Activated CD4-positive, alpha-beta T cell treated with anti-CD3 and anti-CD28 coated beads, Interleukin-2, amount 50 U/mL, for 16 hours (primary cell): ENCODE measurements at places on chromosomes 5 and 9.

DNA sequence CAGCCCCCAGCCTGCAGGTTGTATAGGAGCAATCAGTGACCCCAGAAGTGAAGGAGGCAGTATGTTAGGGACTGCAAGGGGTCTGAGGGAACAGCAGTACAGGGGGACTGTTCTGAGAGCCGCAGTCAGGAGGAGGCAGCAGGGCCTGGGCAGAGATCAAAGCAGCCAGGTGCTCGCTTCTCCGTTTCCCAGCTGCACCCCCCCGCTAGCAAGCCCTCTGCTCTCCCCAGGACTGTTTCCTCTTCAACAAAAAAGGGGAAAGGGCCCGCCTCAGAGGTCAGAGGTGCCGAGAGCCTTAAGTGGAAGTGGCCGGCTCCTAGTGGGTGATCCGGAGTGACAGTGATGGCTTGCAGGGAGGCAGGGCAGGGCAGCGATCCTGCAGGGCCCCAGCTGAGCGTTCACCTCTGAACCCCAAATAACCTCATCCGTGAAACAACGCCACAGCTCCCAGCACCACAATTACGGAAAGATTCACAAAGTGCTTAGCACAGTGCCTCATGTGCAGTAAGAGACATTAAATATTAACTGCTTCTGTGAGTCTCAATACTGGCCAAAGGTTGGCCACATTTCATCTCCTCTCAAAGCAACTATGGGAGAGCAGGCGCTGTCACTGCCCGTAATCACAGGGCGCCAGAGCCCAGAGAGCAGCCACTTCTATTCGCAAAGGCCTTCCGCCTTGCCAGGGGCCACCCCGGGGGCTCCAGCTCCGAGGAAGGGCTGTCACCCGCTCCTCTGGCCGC is 8.0 kb downstream of the CLPTM1L start:
- DNase-seq = no peak

DNA sequence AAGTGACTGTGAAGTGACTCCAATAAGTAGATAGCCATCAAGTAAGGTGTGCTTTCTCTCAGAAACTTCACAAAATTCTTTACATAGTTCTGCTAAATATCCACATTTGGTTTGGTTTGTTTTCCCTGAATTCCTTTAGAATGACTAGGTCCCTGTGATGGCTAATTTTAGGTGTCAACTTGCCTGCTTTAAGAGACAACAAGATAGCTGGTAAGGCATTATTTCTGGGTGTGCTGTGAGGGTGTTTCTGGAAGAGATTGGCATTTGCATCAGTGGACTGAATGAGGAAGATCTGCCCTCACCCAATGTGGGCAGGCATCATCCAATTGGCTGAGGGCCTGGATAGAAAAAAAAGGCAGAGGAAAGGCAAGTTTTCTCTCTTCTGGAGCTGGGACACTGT is 8.3 kb upstream of the PTBP3 start:
- DNase-seq = no peak

GRCh38 chr5:130260481-130260880 is 356.2 kb downstream of the CHSY3 start:
- DNase-seq = no peak

GRCh38 chr9:95062596-95063065 is 254.9 kb downstream of the FANCC start:
- DNase-seq = no peak

DNA sequence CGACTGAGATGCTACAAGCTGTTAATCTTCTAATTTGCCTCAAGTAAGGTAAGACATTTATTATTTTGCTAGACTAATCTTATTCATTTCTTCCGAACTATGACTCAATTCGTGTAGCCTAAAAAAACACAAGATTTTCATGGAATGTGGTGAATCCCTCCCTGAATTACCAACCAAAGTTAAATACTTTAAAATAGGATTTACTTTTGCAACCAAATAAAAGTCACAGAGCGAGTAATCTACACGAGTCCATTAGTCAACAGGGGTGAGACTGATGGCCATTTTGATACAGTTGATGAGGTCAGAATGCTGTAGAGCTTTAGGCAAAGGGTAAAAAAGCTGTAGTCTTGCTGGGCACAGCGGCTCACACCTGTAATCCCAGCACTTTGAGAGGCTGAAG is 13.1 kb upstream of the BNC2 start:
- DNase-seq = no peak

- DNase-seq = no peak
Observed at GRCh38 chr5:140603734-140604133, 29.2 kb downstream of the CD14 start.

DNA sequence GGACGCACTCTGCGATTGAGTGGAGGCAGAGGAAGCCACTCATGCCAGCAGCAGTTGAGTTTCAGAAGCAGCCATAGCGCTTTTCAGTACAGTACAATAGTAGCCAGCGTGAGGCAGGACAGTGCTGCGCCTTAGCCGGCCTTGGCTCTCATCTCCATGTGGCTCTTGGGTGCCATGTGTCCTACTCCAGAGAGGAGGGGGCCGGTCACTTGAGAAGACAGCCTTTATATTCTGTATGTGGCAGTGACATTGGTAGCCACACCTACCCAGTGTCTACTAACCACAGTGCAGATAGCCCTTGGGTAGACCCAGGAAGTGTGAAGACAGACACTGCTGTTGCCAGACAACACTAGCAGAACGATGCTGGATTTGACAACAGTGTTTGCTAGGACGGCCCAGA is 42.3 kb downstream of the FAM78A start:
- no peak for DNase-seq

DNA sequence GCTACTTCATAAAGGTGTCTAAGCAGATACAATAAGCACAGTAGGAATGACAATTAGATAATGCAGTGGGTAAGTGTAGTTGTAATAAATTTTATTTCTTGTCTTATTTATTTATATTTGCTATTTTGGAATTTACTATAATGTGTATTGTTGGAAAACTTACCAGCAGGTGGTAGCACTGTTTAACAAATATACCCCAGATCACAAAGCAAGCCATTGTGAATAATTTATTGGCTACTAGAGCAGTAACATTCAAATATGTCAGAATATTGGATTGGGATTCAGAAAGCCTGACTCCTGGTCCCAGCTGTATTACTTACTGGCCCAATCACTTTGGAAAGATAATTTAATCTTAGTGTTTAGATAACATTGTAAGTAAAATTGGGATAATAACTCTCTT is 78.0 kb downstream of the ISOC1 start:
- DNase-seq = no peak

DNA sequence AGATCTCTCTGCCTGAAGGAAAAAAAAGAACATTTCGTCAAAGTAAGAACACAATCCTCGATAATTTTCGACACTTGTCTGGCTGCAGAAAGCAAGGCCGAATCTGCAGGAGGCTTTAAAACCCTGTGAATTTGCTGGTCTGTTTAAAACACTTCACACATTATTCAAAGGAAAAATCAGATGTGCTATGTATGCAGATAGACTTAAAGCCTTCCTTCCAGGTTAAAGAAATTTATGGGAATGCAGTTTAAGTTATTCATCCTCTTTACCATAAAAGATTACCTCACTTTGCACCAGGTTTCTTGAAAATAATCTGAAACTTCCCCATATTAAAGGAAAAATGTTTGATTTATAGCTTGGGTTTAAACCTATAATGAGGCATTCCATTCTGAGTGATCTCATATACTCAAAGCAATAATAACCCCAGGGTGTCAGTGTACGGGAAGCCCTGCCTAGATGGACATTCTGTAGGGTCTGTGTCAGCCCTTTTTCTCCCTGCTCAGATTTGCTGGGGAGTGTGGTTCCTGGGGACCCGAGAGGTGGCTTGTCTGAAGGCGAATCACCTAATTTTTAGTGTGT is 323.5 kb upstream of the SLC24A2 start:
- no peak for DNase-seq

DNA sequence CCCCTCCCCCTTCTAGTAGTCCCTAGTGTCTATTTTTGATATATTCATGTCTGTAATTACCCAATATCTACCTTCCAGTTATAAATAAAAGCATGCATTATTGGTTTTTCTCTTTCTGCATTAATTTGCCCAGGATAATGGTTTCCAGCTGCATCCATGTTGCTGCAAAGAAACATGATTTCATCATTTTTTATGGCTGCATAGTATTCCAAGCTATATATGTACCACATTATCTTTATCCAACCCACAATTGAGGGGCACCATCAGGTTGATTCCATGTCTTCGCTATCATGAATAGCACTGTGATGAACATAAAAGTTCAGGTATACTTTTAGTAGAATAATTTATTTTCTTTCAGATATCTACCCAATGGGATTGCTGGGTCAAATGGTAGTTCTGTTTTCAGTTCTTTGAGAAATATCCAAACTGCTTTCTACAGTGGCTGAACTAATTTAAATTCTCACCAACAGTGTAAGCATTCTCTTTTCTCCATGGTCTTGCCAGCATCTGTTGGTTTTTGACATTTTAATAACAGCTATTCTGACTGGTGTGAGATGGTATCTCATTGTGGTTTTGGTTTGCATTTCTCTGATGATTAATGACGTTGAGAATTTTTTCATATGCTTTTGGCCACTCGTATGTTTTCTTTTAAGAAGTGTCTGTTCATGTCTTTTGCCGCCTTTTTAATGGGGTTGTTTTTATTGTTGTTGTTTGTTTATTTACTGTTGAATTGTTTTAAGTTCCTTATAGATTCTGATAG is 746.1 kb upstream of the MEF2C start:
- no peak for DNase-seq

DNA sequence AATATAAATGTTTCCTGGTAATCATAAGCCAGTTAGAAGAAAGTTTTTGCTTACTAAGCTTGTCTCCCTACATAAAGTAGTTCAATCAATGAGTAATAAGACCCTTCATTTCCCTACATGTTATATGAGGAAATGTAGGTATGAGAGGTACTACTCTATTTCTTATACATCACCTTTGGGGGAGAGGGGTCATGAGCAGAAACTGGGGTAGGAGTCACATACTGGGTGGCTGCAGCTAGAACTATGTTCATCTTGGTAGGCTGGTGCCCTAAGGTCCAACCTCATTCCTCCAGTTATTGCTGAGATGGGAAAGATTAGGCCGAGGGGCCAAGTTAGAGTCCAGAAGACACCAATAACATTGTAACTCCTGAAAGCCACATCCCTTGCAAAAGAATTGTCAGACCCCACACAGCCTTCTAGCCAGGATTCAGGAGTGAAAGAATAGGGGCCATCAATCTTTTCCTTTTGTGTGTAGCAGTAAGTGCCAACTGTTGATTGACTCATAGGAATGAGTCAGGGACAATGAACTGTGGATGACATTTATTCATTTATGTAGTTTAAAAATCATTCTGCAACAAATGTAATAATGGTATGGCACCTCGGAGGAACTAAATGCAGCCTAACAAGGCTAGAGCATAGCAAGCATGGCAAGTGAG is 21.6 kb upstream of the SREK1 start:
- peak; percentile 26 for DNase-seq

DNA sequence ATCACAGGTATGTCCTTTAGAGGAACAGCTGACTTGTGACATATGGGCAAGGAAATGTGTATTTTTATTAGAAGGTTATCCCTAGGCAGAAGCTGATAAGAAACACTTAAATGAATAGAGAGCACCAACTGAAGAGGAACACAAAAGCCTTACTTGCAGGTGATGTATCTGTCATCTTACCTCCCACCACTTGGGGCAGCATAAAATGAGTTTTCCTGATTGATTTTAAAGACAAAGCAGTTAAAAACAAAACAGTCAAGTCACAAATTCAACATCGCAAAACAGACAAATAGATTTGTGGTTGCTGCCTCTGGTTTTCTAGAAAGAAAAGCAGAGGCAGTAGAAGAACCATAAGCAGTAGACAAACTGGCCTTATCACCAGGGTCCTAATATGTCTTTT is 302.4 kb upstream of the ZNF462 start:
- DNase-seq = no peak

- DNase-seq = no peak
Observed at GRCh38 chr5:122182491-122182921, 53.2 kb downstream of the ZNF474 start.

- DNase-seq = no peak
Observed at GRCh38 chr9:134635351-134636148, 6.1 kb upstream of the COL5A1 start.

- DNase-seq = no peak
Observed at GRCh38 chr9:6197330-6197729, 18.3 kb upstream of the IL33 start.
